ENCODE measurements at places on chromosomes 5 and 9. TPM values are rescaled to one million over a fixed set of nuclear protein-coding genes. Genes with fewer than 3 reads are reported as not detected.

Gene ZFYVE16
- total RNA-seq = 15.6 TPM

Gene NEURL1B
- 1.0 TPM for total RNA-seq

Gene SLC6A18
- total RNA-seq = not detected

Gene LCN10
- not detected for total RNA-seq

Gene NR5A1
- total RNA-seq = not detected

Gene ZNF608
- total RNA-seq = 37.5 TPM

Gene LCN15
- not detected for total RNA-seq

Gene SPINK13
- total RNA-seq = 0.58 TPM

Measured in epithelial cell of proximal tubule (primary cell).